Peyer's patch (tissue), 4 donors: ENCODE measurements at places on chromosomes 1 and 21. TPM values are rescaled to one million over a fixed set of nuclear protein-coding genes. Genes with fewer than 3 reads are reported as not detected.

LRRC39 gene
- total RNA-seq, result 2.3 TPM

TMCC2 gene
- total RNA-seq, result 0.94 TPM

FAM110D gene
- total RNA-seq, result 1.3 TPM

PDE9A gene
- total RNA-seq, result 448 TPM

BCL10 gene
- 45.7 TPM for total RNA-seq

DYNLT5 gene
- total RNA-seq, result 0.88 TPM

GRCh38 chr1:9612162-9612845 lies 23.6 kb downstream of the TMEM201 start:
- H3K4me1 ChIP-seq, result no peaks in the 10 kb centered on the region
- H3K4me3 ChIP-seq, result no peak overlapping the region
- no peak overlapping the region for H3K27ac ChIP-seq
- no peaks in the 10 kb centered on the region for H3K27me3 ChIP-seq

DNA sequence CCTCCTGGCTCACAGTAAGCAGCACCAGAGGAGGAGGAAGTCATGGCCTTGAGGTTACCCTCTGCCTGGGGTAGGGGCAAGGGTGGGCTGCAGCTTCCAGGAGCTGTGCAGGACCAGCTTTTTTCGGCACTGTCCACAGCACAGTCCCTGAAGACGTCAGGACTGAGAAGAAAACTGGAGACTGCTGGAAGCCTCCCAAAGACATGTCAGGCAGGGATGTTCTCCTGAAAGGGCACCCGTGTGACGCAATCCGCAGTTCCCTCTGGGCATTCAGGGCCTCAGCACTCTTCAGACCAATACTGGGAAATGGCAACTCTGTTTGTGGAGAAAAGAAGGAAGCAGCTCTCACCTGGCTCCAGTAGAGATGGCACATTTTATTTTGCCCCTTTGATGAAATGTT lies 64.8 kb upstream of the TENT5C start:
- no peaks in the 10 kb centered on the region for H3K4me1 ChIP-seq
- H3K36me3 ChIP-seq, result no peaks in the 10 kb centered on the region
- no peak overlapping the region for H3K4me3 ChIP-seq
- H3K27me3 ChIP-seq, result no peaks in the 10 kb centered on the region
- H3K27ac ChIP-seq, result no peak overlapping the region

GRCh38 chr1:203101813-203102634 lies 16.2 kb upstream of the MYOG start:
- H3K27ac ChIP-seq, result no peak overlapping the region
- H3K27me3 ChIP-seq, result no peaks in the 10 kb centered on the region
- no peak for DNase-seq
- H3K36me3 ChIP-seq, result no peaks in the 10 kb centered on the region

DNA sequence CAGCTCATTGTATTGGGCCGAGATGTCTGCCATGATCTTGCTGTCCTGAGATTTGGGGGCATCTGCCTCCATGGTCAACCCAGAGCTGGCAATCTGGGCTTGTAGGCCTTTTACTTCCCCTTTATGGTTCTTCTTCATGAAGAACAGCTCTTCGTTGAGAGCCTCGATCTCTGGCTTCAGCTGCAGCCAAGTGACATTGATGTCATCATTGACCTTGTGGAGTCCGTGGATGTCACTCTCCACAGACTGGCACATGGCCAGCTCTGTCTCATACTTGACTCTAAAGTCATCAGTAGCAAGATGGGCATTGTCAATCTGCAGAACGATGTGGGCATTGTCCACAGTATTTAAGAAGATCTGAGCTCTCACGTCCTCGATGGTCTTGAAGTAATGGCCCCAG lies 29.2 kb downstream of the RAP1A start:
- H3K4me3 ChIP-seq, result no peak overlapping the region
- no peak overlapping the region for H3K27ac ChIP-seq
- no peaks in the 10 kb centered on the region for H3K27me3 ChIP-seq
- DNase-seq, result no peak
- no peaks in the 10 kb centered on the region for H3K4me1 ChIP-seq
- H3K36me3 ChIP-seq, result no peaks in the 10 kb centered on the region

DNA sequence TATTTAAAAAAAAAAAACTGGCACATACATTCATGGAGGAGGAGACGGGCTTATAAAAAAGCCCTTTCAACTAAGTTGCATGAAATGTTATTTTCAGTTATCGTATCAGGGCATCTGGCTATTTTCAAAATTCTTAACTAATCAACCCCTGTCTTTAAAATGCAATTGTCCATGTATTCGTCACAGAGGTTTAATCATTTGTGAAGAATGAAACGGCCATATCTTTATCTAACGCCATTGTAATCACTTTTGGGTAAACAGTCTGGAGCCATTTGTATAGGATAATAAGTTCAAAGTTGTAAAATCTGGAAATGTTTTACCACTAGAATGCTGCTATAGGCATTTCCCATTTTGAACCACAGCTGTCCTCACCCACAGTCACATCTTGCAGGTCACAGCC lies 30.4 kb downstream of the SLC30A10 start:
- no peak for DNase-seq
- H3K27me3 ChIP-seq, result no peaks in the 10 kb centered on the region
- no peak overlapping the region for H3K4me3 ChIP-seq
- peaks cover 6% of the 10 kb centered on the region for H3K4me1 ChIP-seq

- H3K27me3 ChIP-seq, result no peaks in the 10 kb centered on the region
- H3K4me3 ChIP-seq, result no peak overlapping the region
- no peaks in the 10 kb centered on the region for H3K4me1 ChIP-seq
- H3K27ac ChIP-seq, result no peak overlapping the region
- DNase-seq, result no peak
These were observed 32.7 kb downstream of the MRPS6 start for GRCh38 chr21:34105947-34106541.

GRCh38 chr1:164702216-164702615 lies 143.2 kb downstream of the PBX1 start:
- no peak overlapping the region for H3K4me3 ChIP-seq
- no peaks in the 10 kb centered on the region for H3K4me1 ChIP-seq
- DNase-seq, result no peak
- H3K27ac ChIP-seq, result no peak overlapping the region
- no peaks in the 10 kb centered on the region for H3K27me3 ChIP-seq

DNA sequence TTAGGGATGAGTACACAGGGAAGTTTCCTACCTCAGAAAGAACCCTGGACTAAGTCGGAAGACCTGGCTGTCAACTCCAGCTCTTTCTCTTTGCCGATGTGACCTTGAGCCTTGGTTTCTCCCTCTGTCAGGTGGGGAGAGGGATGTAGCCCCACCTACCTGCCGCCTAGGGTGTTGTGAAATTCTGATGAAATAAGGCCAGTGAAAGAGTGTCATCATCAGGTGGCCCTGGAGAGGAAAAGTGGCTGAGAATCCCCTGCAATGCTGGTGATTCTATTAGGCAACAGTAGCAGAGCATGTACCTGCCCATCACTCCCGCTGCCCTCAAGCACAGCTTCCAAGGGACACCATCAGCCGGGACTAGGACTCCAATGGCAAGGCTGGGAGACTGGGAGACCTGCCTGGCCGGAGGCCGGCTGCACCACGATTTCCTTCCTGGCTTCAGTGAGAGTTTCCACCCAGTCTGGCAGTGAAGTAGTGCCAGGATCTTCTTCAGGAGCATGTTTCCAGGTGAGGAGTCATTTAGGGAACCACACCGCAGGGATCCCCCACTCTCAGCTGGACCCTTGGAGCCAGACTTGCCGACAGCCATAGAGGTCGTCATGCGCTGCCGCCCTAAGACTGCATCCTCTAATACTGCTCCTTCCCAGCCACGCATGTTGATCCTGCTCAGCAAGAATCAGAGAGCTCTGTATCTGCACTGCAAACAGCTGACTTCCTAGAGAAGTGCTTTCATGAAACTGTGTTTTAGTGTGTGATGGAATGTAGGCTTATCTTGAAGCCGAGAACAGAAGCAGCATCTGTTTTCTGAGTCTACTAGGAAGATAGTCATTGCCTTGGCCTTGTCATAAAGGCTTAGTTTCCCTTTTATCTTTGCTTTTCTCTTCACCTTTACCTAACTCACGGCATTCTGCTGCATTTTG lies 88.0 kb upstream of the F3 start:
- H3K36me3 ChIP-seq, result no peaks in the 10 kb centered on the region
- no peak for DNase-seq

GRCh38 chr1:48341221-48341620 lies 118.7 kb downstream of the SLC5A9 start:
- H3K4me1 ChIP-seq, result no peaks in the 10 kb centered on the region
- DNase-seq, result no peak
- H3K36me3 ChIP-seq, result no peaks in the 10 kb centered on the region
- no peak overlapping the region for H3K4me3 ChIP-seq

- H3K36me3 ChIP-seq, result no peaks in the 10 kb centered on the region
- no peaks in the 10 kb centered on the region for H3K4me1 ChIP-seq
- no peak overlapping the region for H3K4me3 ChIP-seq
- peak; percentile 95 for DNase-seq
These were observed 19.5 kb downstream of the TEX35 start for GRCh38 chr1:178532392-178532791.
